ENCODE measurements at places on chromosomes 2 and 18.
A peak's percentile ranks its signal among the peaks of the same experiment; 100 is the strongest.

- DNase-seq, result no peak
Measured at GRCh38 chr2:24225499-24226242, 50.8 kb downstream of the FAM228A start.

GRCh38 chr2:236745420-236746210, 176.0 kb downstream of the ACKR3 start:
- DNase-seq, result peak; percentile 49

DNA sequence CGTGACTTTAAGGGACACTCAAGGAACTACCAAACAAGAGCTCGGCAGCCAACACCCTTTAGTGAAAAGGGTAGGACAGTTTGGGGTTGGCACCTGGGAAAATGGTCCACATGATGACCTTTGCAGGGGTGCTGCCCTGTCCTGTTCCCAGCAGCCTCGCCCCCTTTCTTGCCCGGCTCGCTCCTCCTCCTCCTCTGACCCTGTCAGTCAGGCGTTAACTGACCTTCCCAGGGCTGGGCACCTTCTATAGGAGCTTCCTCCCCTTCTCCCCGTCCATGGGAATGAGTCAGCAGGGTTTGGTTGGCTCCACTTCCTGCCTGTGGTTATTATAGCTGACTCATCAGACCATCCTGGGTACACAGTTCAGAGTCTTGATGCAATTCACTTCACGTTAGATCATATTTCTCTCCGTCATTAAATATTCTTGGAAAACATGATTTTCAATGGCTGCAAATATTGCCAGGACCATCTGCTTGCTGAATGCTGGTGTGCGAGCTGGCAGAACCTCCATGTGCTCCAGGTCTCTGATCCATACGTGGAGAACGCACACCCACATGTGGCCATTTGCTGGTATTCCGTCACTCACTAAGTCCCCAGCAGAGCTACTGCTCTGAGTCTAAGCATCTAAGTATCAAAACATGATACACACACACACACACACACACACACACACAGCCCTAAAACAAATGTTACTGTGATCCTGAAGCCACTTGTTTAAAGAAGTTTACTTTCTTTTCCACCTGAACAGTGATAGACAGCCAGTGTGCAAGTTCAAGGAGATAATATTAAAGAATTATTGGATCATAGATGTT, 185.0 kb downstream of the ANAPC1 start:
- DNase-seq, result peak; percentile 85

GRCh38 chr2:132875193-132875592, 205.2 kb upstream of the LYPD1 start:
- DNase-seq, result no peak

DNA sequence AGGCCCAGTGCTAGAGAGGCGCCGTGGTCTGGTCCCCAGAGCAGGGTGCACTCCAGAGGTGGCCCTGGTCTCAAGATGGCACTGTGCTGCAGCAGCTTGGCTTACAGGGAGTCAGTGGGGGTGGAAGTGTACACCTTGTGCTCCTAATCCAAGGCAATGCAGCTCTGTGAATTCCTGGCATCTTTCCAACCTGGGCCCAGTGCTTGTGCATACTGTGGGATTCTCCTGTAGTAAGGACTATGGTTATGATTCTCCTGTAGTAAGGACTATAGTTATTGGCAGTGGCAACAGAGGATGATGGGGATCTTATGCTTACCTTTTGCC, 616.7 kb upstream of the REG3G start:
- no peak for DNase-seq

DNA sequence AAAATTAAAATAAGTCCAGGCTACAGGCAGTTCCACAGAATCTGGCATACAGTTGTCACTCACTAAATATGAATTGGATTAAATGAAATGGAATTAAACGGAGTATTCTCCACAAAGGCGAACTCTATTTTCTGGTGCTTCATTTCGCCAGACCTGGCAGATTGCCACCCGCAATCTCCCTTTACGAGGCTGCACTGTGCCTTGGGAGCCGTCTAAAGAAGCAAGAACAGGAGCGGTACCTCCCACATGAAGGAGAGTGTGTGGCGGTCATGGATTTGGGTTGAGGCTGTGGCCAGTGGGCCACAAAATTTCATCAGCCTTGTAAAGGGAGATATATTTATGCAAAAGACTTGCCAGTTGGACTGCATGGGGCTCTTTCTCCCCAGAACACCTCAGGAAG, 151.0 kb downstream of the OSR1 start:
- DNase-seq, result no peak

- peak; percentile 77 for DNase-seq
Measured at GRCh38 chr18:67515942-67516538, 480 bp downstream of the DSEL start.

DNA sequence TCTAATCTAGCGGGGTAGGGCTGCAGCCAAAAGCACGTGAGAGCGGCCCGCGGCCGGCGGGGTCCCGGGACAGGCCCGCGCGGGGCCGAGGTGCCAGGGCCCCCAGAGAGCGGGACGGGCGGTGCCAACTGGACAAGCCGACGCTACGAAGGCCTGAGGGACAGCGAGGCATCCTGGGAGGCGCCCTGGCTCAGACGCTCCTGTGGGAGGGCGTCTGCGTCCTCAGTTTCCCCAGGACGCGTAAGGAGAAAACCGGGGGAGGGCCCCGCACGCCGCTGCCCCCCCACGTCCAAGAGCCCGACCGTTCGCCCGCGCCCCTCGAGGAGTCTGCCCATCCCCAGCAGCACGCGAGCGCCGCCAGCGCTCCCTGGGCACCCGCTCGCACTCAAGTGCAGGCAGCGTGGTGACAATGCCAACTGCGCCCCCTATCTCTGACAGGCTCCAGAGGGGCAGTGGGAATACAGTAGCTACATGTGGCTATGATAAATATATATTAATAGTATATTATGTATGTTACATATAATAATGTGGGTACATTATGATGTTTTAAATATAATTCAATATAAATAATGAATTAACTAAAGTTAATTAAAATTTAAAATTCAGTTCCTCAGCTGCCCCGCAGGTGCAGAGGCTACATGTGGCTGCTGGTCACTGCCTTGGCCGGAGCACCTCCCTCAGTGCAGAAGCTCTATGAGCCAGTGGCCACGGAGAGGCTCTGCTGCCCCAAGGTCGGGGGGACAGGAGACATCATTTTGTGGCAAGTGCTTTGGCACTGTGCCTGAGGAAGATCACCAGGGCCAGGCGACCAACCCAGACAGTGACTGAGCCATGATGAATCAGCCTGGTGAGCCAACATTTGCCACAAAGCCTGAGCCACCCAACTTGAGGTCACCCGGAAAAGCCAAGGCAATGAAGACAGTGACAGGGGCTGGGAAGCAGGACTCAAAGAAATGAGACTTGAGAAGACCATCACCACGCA, 5.5 kb upstream of the SFT2D3 start:
- no peak for DNase-seq

DNA sequence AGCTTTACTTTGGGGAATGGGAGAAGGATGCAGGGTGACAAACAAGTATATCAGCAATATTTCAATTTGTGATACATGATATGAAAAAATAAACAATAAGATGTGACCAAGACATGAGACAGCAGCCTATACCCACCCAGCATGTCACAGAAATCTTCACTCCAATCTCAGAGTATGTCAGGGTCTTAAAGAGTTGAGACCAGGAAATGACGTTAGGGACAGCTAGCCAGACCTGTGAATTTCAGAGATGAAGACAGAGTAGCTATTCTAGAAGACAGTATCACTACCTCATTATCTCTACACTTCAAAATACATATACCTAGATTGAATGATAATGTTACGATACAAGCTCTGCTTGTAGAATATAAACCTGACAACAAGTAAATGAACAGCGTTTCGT, 282.8 kb downstream of the ZEB2 start:
- DNase-seq, result no peak

GRCh38 chr2:50865235-50865634, 166.7 kb downstream of the NRXN1 start:
- DNase-seq, result no peak

- no peak for DNase-seq
Measured at GRCh38 chr2:111157798-111158197, 37.1 kb downstream of the BCL2L11 start.

DNA sequence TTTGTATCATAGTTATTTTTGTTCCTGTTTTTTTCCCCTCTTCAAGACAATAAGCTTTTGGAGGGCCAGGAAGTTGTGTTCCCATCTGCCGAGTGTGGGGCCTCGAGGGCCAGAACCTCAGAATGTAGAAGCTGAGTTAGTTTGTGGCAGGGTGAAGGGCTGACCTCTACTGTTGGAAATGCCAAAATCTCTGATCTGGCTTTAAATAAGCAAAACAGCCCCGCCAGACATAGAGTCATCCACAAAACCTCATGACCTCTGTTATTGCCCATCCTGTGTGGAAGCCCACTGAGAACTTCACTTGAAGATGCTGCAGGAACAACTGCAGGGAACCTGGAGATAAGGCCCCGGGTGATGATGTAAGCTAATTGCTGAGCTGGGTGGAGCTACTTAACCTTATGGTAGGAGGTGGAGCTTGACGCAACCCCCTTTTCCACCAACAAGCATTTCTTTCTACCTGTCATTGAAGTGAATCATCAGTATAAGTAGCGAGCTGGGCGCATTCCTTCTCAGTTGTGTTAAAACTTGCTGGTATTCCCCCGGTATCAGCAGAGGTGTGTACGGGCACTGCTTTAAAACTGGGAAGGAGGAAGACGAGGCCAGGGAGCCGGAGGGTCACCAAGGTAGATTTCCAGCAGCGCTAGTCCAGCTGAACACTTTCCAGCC, 177.2 kb downstream of the NEDD4L start:
- peak; percentile 71 for DNase-seq

GRCh38 chr2:28202719-28203118, 189.9 kb upstream of the FOSL2 start:
- DNase-seq, result no peak

DNA sequence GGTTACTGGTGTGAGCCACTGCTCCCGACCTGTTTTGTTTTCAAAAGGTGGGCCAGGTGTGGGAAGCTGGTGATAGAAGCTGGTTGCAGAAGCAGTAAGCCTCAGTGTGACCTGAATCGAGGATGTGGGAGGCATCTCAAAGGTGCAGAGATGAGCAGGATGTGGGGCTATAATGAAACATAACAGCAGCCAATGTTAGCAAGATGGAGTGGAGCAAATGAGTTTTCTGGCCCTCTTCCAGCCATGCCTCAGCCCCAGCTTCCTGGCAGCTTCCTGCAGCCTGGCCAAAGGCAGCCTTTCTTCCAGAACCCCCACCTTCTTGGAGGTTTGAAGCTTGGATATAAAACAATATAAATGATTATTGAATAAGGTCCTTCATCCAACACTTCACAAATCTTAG, 184.8 kb downstream of the NCK2 start:
- DNase-seq, result no peak

DNA sequence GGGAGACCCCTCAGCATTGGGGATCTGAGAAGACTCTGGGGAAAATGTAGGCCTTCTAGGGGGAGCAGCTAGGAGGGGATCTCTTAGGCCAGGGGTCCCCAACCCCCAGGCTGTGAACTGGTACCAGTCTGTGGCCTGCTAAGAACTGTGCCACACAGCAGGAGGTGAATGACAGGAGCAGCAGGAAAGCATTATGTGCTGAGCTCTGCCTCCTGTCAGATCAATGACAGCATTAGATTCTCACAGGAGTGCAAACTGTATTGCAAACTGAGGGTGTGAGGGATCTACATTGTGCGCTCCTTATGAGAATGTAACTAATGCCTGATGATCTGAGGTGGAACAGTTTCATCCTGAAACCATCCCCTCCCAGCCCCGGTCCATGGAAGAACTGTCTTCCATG, 127.3 kb downstream of the SCG2 start:
- DNase-seq, result no peak

- no peak for DNase-seq
Measured at GRCh38 chr2:161243312-161243711, 64.9 kb upstream of the PSMD14 start.

GRCh38 chr2:64639691-64640090, 14.0 kb downstream of the SERTAD2 start:
- DNase-seq, result no peak

- no peak for DNase-seq
Measured at GRCh38 chr2:164456619-164457018, 164.7 kb downstream of the GRB14 start.

DNA sequence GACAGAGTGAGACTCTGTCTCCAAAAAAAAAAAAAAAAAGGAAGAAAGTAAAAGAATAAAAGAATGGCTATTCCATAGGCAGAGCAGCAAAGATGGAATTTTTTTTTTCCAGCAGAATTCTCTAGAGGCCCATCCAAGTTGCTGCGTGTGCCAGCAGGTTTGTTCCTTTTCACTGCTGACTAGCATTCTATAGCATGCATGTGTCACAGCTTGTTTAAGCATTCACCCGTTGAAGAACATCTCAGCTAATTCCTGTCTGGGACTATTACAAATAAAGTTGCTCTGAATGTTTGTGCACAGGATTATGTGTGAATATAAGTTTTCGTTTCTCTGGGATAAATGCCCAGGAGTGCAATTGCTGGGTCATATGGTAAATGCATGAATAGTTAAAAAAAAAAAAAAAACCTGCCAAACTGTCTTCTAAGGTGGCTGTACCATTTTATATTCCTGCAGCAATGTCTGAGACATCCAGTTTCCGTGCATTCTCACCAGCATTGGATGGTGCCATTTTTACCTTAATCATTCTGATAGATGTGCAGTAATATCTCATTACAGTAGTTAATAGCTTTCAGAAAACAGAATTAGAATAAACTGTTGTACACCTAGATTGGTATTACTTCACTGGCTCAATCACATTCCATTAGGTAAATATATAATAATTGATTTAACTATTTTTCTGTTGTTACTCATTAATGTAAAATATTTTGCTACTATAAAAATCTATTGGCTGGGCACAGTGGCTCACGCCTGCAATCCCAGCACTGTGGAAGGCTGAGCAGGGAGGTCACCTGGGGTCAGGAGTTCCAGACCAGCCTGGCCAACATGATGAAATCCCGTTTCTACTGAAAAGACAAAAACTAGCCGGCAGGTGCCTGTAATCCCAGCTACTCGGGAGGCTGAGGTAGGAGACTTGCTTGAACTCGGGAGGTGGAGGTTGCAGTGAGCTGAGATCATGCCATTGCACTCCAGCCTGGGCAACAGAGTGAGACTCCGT, 47.5 kb upstream of the ASAP2 start:
- no peak for DNase-seq

DNA sequence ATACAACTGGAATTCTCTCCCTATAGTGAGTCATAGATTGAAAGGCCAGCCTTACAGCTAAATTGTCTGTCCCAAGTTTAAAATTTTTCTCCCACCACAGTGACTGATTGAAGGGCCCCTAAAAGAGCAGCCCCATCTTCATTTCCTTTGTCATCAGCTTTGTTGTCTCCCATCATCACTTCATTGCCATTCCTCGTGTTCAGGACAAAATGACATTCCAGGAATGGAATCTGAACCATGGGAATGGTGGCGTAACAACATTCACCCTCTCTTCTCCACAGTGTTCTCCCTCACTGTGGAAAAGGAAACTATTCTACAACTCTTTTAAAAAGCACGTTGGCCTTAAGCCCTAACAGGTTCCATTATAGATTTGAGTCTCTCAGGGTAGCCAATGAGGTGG, 52.1 kb downstream of the PSTPIP2 start:
- DNase-seq, result no peak

GRCh38 chr2:21779786-21780185, 656.0 kb downstream of the TDRD15 start:
- no peak for DNase-seq
